Activated T-helper 1 cell treated with anti-CD3 and anti-CD28 coated beads, Interleukin-2, amount 50 U/mL, for 16 hours (primary cell): ENCODE measurements at places on chromosomes 4 and X.

- no peak for DNase-seq
Observed at GRCh38 chr4:22730021-22730420, 37.3 kb downstream of the GBA3 start.

GRCh38 chr4:168535689-168536088 is 38.8 kb downstream of the PALLD start:
- DNase-seq, result no peak

- no peak for DNase-seq
Observed at GRCh38 chrX:113747274-113747973, 836.5 kb upstream of the HTR2C start.

- no peak for DNase-seq
Observed at GRCh38 chrX:151398346-151398745, 1.3 kb downstream of the VMA21 start.

DNA sequence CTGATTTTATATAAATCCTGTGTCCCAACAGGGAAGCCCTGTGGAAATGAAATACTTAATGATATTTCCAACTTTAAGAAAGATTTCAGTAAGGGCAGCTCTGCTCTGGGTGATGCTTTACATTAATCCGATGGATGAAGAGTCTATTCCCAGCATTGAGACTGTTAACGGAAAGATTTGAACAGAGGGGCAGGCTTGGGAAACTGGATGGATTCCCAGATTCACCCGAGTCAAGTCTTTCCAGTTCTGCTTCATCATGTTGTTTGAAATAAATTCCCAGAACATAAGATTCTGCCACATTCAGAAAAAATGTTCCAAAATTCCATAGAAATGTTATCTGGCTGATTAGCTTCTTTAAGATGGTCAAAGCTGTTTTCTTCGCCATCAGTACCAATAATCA is 246.0 kb downstream of the FBXW7 start:
- DNase-seq, result no peak

DNA sequence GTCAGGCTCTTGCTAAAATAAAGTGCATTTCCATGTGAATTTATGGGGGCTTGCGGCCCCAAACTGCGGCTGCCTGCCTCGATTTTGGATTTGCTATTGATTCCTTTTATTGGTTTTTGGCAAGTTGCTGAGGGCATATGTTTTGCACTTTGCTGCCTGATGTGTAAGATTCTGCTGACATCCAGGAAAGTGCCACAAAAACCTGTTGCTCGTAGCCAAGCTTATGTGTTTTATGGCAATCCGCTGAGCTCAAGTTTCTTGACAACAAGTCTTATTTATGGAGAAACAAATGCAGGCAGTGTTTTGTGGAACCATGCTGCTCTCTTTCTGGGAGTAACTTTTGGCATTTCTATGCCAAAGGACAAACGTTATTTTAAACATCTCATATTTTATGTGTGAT is 97.3 kb upstream of the DDIT4L start:
- DNase-seq, result no peak

DNA sequence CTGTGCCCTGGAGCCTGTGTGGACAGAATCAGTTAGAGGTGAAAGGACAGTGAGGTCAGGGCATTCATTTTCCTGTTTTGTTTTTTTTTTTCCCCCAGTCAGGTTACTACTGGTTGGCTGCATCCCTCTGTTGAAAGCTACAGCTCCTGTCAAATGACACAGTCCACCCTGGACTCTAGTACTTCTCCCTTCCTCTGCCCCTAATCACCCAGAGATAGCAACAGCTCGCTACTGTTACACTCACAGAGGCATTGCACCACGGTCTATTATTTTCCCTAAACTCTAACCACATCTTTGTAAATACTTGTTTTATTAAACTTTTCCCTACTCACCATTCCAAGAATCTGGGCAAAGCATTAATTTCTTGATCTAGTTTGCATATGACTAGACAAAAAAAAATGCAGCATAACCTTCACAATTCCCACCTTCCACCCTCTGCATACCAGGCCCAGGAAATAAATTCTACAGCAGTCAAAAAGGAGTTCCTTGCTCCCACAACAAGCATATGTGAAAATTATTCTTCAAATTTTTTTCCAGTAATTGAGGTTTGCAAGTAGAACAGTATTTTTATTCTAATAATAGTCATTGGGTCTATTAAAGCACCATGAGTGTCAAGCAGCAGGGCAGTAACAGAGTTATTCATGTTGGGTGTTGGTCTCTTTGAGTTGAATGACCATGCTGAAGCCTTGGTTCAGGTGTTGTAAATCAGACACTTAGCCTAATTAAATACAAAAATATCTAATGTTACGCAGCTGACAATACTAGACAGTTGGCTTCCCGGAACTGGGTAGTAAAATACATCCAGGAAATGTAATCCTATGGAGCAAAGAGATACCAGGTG is 329.2 kb downstream of the INPP4B start:
- no peak for DNase-seq

GRCh38 chr4:145435646-145436045 is 46.0 kb upstream of the SMAD1 start:
- no peak for DNase-seq

DNA sequence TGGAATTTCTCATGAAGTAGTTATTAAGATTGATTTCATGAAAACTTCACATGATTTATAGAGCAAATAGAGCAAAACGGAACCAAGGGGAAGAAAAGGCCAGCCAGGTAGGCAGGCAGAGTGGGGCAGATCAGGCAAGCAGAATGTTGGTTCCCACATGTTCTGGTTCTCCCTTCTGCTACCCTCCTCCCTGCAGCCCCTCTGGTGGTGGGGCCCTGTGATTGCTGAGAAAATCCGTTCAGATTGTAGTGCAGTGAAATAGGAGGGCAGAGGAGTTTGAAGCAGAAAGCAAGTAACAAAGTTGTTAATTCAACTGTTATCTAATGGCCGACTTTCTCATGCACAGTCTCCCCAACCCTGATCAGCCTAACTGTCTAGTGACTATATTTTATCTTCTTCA is 185.3 kb downstream of the MID1IP1 start:
- DNase-seq, result no peak

DNA sequence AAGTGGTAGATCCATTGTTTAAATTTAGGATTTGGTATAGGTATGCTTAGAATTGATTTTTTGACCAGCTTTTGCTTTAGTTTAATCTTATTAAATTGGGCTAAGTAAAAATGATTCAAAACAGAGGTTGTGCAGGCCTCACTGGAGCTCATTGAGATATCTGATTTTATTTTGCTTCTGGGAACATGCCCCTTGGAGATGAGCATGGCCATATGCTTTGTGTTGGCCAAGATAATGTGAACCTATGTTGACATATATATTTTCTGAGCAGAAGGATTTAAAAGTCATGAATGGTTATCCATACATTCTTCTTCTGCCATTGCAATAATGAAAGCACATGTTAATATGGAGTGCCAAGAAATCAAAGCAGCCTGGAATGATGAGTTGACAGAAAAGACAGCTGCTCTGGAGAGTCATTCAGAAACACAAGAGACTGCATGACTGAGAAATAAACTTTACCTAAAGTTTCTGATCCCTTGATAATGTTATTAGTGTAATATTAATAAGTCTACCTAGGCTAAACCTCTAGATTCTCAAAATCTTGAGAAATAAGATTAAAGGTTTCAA is 489.7 kb upstream of the GNPDA2 start:
- DNase-seq, result no peak

DNA sequence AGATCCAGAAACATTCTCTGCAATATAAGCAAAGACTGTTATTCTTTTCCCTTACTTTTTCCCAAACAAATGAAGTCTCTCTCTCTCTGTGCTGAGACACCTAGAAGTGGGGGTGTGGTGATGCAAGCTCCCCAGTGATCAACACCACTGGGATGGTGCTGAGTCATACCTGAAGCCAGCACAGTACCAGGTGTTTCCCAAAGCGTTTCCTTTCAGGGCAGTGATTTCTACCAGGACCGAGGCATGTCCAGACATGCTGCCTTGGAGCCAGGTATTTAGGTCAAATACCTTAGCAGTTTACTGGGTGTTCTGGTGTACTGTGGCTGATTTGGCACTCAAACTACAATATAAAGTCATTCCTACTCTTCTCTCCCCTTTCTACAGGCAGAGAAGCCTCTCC is 726.5 kb downstream of the FAM133A start:
- DNase-seq, result no peak

GRCh38 chr4:106810122-106810521 is 226.0 kb downstream of the DKK2 start:
- DNase-seq, result no peak

- DNase-seq, result no peak
Observed at GRCh38 chr4:4594285-4594920, 52.6 kb upstream of the STX18 start.

DNA sequence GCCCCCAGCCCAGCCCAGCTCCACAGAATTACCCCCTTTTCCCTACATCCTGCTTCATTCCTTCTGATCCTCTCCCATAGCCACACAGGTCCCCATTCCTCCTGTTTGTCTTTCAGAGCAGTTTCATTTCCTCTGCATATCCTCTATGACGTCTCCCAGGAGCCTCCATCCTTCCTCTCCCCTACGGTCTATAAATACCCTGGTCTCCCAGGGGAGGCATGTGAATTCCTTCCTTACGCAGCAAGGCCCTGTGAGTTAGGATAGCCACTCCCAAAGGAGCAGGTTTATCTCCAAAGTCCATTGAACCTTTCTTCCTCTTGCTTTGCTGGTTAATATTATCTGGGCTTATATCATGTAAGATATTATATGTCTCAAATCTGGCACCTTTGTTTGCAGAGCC is 8.4 kb upstream of the APLN start:
- no peak for DNase-seq

GRCh38 chrX:51215266-51215665 is 117.4 kb upstream of the NUDT10 start:
- no peak for DNase-seq

DNA sequence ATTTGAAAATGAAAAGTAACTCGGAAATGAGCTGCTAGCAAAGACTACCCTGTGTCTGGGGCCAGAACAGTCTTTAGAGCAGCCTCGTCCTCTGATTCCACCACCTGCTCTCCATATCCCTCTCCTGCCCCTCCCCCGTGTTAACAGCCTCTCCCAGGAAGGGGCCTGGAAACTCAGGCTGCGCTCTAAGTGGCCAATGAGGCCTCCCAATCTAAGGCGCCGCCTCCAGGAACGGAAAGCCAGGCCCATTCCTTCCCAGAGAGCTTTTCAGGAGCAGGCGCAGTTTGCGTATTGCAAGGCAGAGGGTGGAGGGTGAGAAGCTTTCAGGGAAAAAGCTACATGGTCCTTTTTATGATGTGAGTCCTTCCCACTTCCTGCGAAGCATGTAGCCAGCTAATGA is 31.2 kb downstream of the RS1 start:
- DNase-seq, result no peak

DNA sequence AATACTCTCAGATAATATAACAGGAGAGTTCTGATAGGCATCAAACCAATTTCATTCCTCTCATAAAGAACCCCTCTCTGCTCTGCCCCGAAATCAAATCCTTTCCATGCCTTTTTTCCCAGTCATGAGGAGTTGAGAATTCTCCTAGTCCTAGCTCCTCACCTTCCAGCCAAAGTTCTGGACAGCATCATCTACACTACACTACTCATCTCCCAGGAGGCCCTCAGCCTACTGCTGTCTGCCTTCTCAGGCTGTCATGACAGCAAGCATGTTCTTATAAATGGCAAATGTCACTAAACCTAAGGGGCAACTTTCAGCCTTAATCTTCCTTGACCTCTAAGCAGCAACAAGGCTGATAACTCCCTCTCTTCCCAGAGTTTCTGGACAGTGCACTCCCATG is 26.6 kb downstream of the MAPK10 start:
- no peak for DNase-seq
